Activated CD8-positive, alpha-beta memory T cell treated with anti-CD3 and anti-CD28 coated beads for 1 hour (primary cell): ENCODE measurements at places on chromosomes 7 and 10.

DNA sequence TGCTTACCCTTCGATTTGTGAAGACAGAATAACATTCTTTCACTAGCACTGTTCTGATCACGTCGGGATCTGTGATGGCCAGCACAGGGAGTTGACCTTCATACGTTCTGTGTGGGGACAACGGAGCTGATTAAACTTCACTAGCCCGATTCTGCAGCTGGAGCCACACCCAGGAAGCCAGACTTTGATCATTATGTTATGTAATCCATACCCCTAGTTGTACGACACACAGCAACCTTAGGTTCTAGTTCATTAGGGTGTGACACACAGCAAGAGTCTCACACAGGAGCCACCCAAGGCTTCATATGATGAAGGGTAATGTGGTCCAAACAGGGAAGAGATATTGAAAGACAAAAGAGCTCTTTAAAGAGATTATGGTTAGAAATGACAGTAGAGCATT is 7.2 kb downstream of the CYP3A5 start:
- DNase-seq: no peak

- no peak for DNase-seq
Measured at GRCh38 chr7:47513741-47514241, 68.1 kb downstream of the TNS3 start.

DNA sequence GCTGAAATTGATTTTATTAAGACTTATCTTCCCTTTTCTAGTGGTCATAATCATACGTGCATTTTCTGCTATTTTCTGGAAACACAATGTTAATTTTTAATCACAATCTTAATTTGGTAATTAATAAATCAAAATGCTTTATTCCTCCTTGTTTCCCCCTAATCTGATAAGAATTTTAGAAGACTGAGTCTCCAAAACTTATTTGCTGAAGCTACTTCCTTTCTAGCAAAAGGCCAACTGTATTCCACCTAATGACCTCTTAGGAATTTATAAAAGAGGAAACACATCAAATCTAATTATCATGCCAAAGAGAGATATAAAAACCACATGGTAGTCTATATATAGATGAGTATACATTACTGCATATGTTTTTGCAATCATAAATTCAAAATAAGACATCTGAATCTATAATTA is 140.6 kb downstream of the GNAI1 start:
- DNase-seq: no peak

DNA sequence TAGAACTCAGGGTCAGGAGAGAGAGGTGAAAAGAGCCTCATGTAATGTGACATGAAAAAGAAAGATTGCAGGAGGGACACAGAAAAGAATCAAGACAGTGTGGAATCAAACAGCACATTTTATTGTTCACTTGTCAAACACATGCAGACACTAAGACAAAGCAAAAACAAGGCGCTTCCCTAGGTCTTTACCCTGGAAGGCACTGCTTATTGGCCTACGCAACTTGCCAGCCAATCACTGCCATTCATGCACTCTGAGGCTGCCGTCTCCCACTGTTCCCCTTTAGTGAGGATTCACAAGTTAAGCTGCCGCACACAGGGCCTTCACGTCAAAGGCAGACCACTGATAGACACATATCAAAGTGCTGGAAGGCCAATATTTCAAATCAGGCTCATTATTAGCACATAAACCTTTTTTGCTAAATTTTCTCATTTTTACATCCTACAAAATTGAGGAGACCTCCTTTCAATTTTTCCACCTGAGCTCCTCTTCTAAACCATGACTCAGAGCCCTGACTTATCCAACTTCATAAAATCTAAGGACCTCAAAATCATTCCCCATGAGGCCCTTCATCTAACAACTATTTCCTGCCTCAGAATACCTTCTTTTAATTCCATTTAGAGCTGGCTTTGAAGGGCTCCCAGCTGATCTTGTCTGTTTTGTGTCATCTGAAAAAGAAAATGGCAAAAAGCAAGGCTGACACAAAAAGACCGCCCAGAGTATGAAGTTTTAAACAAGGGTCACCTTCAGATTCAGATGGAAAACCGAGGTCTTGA is 149.4 kb downstream of the CHCHD3 start:
- no peak for DNase-seq

- no peak for DNase-seq
Measured at GRCh38 chr7:100886936-100887515, 2.5 kb downstream of the UFSP1 start.

GRCh38 chr7:105978035-105978434 is 15.0 kb downstream of the CDHR3 start:
- DNase-seq: no peak

- no peak for DNase-seq
Measured at GRCh38 chr7:156324201-156324600, 316.4 kb upstream of the RNF32 start.

DNA sequence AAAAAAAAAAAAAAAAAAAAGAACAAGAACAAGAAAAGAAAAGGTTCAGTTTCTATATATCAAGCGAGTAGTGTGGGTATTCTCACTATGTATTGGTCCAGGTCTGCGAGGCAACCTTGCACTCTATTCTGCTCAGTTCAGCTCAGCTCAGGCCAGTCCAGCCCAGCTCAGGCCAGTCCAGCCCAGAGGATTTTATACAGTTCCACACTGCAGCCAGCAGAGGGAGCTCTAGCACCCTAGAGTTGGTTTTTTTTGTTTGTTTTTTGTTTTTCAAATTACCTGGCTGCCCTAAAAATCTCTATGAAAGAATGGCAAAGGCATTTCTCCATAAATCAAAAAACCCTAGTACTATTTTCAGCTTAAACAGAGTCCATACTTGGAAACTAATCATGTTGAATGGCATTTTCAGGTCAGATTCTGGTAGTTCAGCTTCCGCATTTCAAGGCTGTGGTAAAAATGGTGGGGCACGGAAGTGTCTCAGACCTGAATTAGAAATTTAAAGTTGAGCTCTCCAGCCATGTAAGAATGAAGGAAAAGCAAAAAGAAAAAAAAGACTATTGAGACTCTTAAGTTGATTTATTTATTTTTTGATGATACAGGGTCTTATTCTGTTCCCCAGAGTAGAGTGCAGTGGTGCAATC is 55.2 kb upstream of the GSDME start:
- peak; percentile 33 for DNase-seq
